Hypothalamus (tissue), 51 donors: ENCODE measurements at places on chromosomes 1 and 21.

DNA sequence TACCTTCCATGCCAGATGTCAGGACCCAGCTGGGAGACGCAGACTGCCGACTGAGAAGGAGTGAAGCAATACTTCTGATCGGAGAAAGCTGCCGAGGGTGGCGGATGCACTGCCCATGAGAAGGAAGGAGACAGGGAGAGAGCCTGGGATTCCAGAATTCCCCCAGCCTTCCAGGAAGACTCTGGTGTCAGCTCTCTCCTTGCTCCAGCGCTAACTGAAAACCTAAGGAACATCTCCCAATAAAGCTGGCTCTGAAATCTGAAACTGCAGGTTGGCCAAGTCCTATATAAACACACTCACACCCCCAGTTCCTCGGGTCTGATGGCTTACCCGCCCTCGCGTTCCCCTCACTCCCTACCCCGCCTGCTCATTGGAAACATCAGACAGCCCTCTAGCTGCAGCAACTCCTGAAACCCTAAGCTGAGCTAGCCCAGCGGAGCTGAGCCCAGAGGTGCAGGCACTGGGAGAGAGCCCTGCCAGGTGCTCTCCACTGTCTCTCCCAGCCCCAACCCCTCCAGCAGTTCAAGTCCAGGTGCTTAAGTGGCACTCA lies 52.3 kb downstream of the PLEKHA6 start:
- DNase-seq, result no peak

DNA sequence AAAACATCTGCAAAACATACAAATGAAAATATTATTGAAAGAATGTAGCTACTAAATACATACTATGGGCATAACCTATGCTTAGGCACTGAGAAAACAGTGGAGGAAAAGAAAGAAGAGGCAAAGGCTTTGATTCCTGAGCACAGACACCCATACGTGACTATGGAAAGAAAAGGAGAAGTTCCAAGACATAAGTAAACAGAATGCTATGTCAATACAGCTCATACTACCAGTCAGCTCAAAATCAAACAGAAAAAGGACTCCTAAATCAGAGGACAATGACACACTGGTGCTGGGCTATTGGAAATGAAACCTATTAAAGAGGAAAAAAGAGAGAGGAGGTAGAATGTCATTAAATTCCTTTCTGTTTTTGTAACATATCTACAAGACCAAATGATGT lies 225.4 kb downstream of the SMYD3 start:
- no peak for DNase-seq

- no peak for DNase-seq
Measured at GRCh38 chr1:42877380-42877779, 31.0 kb downstream of the ZNF691 start.

DNA sequence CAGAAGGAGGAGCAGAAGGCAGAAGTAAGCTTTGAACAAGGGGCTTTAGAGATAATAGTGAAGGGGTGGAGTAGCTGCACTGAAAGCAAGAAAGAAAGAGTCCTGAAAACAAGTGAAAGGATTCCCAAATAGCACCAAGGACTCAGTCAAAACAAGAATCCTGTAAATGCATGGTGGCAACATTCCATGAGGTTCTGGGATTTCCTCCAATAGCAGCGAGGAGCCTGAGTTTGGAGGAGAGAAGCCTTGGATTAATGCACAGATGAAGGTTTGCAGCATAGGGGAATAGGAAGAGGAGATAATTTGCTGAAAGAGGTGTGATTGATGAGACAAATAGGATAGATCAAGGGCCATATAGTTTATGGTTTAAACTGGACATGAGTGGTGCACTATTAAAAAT lies 10.9 kb downstream of the KRTAP22-2 start:
- DNase-seq, result no peak

DNA sequence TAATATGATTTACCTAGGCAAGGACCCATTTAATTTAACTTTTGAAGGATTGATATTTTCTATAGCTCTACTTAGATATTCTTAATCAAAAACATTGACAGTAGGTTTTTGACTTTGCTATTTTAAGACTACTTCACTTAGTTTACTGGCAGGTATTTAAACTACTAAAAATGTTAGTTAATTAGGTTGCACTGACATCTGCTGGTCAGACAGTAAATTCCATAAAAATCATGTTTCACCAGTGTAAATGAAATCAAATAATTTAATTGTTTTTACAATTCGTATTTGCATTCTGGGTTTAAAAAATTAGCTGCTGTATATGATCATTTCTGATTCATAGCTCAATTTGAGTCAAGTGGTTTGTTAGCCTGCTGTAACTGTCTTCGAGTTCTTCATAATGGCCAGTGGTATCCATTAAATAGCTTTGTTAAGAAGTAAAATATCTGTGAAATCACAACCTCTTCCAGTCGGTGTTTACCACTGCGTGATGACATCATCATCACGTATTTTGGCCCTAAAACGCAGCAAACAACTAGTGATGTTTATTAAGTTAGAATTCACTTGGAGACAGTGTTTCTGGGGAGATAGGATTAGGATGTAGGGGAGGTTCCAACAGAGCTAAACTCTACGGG lies 26.2 kb downstream of the EXTL2 start:
- DNase-seq, result no peak

DNA sequence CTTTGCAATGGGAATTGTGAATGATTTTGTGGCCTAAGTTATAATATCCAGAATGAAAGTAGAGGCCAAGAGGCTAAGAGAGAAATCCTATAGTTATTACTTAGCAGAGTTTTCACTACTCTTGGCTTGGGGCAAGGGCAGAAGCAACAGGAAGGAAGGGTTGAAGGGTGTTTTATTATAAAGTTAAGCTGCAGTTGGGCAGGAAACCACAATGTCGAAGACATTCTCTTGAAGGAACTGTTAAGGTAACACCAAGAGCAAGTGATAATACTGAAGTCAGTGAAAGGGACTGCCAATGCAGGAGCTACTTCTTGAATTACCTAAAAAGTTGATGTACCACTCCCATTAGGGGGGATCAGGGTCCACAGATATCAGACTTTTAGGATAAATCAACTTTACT lies 8.3 kb downstream of the XCL2 start:
- no peak for DNase-seq

DNA sequence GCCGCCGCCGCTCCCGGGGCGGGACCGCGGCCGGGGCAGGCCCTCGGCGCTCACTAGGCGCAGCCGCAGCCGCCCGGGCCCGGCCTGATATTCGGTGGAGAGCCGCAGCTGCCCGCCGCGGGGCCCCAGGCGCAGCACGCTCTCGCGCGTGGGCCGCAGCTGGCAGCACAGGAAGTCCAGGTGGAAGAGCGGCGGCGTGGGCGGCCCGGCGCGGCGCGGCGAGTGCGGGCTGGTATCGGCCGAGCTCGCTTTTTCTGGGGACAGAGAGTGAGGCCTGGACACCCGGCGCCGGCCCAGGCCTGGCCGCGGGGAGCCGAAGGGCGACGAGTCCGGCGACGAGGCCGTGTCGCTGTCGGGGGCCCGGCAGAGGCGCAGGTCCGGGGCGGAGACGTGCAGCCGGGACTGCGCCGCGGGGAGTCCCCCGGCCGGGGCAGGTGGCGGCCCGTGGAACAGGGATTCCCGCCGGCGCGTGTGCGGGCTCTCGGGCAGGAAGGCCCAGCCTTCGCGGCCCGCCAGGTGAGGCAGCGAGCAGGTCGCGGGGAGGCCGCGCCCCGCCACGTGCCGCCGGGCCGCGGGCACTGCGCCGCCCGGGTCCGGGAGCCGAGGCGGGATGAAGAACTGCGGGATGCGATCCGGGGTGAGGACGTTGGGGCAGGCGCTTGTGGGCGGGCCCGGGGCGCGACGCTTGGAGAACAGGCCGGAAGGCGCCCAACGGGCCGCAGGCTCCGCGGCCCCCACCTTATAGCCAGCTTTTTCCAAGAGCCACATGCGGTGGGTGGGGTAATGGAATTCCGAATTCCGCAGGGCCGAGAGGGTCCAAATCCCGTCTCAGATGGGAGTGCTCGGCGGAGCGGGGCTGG lies 1.2 kb downstream of the C2CD4D start:
- DNase-seq, result peak; percentile 31

DNA sequence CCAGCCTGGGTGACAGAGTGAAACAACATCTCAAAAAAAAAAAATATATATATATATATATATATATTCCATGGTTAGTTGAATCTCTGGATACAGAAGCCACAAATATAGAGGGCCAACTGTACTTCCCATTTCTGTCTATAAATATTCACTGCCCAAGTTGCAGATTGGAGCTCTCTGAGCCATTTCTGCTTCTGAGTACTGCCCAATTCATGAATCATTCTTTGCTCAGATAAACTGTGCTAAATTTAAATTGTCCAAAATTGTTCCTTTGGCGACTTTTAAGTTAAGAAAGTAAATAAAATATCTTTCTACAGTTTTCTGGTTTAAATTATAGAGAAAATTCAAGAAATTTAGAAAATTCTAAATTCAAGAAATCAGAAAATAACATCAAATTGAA lies 23.2 kb upstream of the C1orf146 start:
- DNase-seq, result no peak

- DNase-seq, result peak; percentile 28
Measured at GRCh38 chr1:248858096-248858890, 592 bp downstream of the ZNF692 start.

- DNase-seq, result no peak
Measured at GRCh38 chr1:14372526-14372925, 226.0 kb upstream of the KAZN start.

DNA sequence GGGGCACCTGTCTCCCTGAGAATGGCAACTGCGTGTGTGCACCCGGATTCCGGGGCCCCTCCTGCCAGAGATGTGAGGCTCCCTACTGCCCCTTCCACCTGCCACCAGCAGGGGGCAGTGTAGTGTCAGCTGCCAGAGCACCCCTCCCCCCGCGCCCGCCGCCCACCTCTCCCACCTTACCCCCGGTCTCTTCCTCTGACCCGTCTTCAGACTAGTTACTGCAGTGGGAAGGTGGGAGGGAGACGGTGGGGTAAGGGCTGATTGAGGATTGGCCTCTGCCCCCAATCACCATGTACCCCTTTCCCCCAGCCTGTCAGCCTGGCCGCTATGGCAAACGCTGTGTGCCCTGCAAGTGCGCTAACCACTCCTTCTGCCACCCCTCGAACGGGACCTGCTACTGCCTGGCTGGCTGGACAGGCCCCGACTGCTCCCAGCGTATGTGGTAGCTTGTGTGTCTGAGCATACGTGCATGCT lies 10.1 kb upstream of the LRRC71 start:
- no peak for DNase-seq

DNA sequence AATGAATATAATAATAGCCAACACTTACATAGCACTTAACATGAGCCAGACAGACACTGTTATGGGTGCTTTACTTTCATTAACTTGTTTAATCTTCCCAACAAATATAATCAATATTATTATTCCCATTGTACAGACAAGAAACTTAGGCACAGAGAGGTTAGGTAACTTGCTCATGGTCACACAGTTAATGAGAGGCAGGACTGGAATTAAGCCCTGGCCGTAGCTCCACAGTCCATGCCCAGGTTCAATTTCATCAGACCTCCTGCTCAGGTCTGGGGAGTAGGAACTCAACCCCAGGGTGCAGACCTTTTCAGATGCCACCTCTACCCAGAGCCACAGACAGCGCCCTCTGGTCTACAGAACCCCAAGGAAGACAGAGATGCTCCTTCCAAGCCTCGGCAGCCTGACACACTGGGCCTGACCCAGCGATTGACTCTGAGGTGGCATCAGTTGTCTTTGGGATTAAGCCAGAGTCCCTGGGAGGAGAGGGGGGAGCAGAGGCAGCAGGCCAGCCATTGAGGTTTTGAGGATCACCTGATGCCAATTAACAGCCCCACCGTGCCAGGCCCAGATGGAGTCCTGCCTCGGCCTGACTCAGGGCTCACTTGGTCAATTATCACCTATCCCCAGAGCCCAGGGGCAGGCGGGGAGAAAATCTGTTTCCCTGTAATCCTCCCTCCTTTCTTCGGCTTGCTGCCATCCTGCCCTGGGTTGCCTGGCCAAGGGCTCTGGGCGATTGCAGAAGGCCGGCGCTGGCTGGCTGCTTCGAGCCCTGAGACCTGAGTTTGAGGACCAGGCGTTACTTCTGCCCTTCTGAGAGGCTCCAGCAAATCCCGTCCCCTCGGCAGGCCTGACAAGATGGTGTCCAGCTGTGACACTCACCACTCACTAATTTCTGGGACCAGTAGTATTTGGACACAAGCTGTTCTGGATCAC lies 116.7 kb downstream of the LACTBL1 start:
- DNase-seq, result no peak

GRCh38 chr21:27769763-27770162 lies 802.9 kb upstream of the ADAMTS5 start:
- no peak for DNase-seq

- no peak for DNase-seq
Measured at GRCh38 chr1:226692823-226693222, 46.3 kb downstream of the ITPKB start.

DNA sequence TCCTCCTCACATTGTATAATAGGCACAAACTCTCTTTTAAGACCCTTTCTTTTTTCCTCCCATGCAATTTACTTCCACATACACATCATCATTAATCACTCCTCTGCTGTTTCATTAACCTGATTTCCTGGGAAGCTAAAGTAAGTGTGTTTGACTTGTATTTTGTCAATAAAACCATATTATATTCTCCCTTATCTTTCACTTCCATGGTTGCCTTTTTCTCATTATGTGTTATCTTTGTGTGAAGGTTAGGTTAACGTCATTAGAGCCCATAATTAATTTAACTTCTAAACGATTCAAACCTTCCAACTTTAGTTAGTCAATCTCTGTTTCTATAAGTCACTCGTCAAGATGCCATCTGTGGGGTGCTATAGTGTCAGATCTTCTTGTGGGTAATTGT lies 313.0 kb downstream of the PAPPA2 start:
- no peak for DNase-seq

DNA sequence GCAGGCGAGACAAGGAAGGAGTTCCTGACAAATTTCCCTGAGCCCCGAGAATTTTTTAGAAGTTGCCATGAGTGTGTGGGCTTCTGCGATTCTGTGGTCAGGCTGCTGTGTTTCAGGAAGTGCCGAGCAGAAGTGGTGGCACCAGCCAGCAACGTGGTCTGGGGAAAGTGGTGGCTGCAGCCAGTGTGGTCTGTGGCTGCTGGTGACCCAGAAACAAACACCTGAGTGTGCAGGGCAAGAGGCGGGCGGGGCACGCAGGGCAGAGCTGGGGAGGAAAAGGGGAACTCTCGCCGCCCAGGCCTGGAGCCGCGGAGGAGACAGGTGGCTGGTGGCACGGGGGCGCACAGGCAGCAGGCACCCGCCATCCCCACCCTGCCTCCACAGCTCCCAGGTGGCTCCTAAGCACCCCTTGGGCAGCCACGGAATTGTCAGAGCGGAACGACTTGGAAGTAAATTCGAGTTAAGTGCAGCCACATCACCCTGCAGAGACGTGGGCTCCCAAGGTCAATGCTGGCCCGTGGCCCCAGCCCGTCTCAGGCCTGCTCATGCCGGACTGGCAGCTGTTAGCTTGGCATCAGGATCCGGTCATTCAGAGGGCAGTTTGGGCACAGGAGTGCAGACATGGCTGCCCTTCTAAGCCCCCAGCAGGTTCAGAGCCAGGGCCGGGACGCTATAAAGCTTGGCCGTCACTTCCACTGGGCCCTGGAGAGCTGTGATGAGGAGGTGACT lies 25.1 kb downstream of the PRDM16 start:
- DNase-seq, result no peak
